ENCODE measurements at places on chromosomes 2 and 18.

DNA sequence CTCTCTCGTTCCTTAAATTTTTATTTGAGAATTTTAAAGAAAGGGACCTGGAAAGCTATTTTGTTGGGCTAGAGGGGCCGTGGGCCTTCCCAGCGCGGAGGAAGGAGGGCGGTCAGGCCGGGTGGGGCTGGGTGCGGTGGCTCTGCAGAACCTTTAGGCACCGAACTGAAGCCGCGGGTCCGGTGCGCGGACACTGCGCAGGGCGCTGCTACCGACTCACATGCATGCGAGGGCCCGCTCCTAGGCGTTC, 1.6 kb upstream of the TWIST2 start:
- no peak for DNase-seq

GRCh38 chr2:65107530-65107929, 22.4 kb downstream of the RAB1A start:
- DNase-seq: no peak

DNA sequence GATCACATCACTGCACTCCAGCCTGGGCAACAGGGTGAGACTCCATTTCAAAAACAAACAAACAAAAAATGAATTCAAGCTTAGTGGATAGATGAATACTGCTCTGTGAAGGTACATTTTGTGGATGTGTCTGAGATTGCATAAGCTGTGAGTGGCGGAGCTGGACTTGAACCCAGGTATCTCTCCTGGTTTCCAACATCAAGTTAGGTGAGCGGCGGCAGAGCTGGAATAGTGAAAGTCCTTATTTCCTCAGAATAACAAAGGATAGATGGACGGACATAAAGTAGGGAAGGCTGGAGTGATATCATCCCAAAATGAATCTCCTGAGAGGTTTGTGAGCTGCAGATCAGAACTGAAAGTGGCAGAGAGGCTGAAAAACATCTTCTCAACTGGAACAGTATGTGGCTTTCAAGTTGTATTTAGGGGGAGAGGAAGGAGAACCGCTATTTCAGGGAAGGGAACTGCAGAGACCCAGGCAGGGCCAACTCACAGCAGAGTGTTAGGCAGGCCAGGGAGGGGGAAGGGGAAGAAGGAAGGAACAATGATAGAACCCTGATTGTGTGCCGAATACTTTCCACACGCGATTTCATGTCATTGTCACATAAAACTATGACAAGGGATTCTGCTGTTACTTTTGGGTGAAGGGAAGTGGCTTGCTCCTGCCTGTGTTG, 106.2 kb downstream of the LPIN1 start:
- no peak for DNase-seq

- DNase-seq: no peak
Observed at GRCh38 chr2:99404797-99405669, 67.8 kb downstream of the EIF5B start.

DNA sequence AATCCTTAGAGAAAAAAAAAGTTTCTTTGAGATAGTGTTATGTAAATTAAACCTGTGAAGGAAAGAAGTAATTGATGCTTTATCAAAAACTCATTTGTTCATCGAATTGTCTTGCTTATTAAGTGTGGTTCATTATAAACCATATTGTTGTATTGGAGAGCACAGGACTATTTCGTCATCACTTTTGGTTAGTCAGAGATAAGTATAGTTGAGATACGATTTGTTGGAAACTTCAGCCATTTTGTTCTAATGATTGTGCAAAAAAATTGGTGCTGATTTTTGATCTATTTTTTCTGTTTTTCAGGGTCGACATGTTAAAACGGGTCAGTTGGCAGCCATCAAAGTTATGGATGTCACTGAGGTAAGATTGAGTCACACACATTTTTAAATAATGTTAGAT, 92.9 kb downstream of the MAP4K4 start:
- no peak for DNase-seq

DNA sequence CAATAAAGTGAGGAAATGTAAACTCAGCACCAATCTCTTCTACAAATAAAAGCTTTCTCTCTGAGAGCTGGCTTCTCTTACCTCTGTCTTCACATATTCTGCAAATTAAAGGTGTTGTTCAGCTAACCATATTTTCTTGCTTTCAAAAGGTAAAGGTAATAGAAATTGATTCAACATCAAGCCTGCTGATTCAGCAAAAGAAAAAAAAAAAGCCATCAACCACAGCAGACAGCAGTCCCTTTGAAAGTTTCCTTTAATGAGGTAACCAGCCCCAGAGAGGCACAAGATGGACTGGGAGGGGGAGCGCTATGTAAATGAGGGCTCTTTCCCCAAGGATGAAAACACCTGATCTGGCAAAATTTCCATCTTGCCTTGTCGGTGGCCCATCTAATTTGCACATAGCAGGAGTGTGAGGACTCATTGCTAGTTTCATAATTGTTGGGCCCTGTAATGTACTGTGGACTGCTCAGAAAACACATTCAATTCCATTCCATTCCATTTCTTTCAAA, 154.9 kb upstream of the SOX11 start:
- DNase-seq: no peak

DNA sequence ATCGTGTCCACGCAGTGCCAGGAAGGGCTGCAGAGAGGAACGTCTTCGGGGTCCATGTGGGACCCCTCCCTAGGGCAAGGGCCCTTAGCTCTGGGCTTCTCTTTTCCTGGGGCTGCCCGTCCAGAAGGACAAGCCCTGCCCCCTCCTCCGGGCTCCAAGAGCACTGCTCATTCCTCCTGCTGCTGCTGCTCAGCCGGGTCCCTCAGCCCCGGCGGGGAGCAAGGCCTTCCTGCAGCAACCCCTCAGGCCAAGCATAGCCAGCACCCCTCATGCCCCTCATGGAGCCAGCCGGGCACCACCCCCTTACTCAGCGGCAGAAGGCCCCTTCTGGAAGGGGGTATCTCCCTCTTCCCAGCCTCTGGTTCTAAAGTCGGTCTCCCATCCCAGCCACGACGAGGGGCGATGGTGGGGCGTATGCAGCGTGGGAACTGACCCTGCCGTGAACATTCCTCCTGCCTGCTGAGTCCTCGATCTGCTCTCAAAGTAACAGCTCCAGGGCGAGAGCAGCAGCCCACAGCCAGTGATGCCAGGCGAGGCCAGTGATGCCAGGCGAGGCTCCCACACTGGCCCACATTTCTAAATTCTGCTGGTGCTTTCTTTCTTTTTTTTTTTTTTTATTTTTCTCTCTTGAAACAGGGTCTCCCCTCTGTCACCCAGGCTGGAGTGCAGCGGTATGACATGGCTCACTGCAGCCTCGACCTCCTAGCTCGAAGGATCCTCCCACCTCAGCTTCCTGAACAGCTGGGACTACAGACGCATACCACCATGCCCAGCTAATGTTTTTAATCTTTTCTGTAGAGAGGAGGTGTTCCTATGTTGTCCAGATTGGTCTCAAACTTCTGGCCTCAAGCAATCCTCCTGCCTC, 99.7 kb downstream of the HDAC4 start:
- no peak for DNase-seq

DNA sequence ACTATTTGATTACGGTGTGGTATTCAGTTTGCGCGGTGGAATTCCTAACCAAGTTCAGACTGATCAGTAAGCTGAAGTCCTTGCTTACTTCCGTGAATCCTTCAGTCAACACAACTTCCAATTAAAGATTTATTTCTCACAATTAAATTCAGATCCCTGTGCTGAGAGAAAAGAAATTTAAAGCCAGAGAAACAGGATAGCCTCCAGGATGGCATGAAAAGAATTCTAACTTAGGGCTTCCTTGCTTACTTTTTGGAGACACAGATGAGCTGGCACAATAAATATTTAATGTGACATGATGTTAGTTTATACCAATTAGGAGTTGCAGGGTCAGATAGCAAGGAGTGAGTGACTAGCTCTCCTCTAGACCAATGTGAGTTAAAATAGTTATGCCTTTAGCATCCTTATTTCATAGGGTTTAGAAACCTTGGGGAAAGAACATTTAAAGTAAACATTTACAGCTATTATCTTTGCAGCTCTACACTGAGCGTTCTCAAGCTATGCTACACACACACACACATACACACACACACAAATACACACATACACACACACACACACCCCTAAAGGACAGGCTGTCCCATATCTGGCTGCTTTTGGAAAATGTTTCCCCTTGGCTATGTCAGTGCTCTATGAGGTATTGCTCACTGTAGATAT, 151.0 kb downstream of the TRIB2 start:
- DNase-seq: no peak

- no peak for DNase-seq
Observed at GRCh38 chr2:144267239-144267638, 252.7 kb downstream of the ZEB2 start.

GRCh38 chr2:170766693-170767092, 3.5 kb upstream of the ERICH2 start:
- DNase-seq: no peak

DNA sequence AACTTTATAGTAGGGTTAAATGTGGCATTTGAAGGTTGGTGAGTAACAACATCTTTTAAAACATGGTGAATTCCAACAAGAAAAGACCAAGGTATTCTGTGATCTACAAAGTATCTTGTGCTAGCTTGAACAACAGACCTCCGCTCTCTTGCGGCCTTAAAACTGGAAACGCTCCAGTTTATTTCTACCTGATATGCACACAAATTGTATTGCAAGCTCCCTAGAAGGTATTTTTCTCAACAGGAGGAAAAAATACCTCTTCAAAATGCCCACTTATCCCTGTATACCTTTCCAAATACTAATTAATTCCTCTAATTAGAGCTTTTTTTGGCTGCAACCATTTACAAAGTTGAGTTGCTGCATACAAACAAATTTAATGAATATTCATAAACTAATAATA, 69.5 kb downstream of the KCNH7 start:
- DNase-seq: no peak

GRCh38 chr18:80249217-80250093, 2.1 kb upstream of the PARD6G start:
- DNase-seq: no peak

GRCh38 chr2:72415241-72415661, 267.6 kb upstream of the CYP26B1 start:
- no peak for DNase-seq

DNA sequence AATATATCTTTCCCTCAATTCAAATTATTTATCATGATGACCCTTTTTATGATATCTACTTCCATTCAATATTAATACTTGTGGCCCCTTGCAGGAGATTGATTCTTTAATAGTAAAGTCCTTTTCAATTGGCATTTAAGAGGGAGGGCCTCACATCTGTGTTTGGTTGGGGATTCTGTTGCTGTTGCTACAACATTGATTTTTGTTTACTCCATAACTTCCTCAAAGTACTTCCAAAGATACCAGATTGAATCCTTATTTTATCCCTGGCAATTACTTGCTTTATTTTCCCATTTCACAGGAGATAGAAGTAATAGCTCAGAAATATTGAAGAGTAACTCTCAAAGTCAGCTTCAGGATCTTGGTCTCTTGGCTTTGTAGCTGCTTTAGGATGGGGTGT, 32.8 kb downstream of the MEIS1 start:
- DNase-seq: no peak

GRCh38 chr18:22674272-22674671, 256.6 kb upstream of the CTAGE1 start:
- DNase-seq: no peak

GRCh38 chr2:12050396-12050795, 304.0 kb downstream of the LPIN1 start:
- no peak for DNase-seq

DNA sequence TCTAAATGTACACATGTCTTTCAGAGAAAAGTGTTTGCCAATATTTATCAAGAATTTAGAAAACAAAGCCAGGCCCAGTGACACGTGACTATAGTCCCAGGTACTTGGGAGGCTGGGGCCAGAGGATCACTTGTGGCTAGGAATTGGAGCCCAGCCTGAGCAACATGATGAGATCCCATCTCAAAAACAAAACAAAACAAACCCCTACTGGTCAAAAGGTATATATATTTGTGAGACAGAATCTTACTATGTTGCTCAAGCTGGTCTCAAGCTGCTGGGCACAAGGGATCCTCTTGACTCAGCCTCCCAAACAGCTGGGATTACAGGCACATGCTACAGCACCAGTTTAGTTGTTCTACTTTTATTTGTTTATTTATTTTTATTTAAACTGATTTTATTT, 79.2 kb downstream of the ZDBF2 start:
- DNase-seq: no peak

- DNase-seq: no peak
Observed at GRCh38 chr2:219120082-219120481, 40.5 kb downstream of the NHEJ1 start.

DNA sequence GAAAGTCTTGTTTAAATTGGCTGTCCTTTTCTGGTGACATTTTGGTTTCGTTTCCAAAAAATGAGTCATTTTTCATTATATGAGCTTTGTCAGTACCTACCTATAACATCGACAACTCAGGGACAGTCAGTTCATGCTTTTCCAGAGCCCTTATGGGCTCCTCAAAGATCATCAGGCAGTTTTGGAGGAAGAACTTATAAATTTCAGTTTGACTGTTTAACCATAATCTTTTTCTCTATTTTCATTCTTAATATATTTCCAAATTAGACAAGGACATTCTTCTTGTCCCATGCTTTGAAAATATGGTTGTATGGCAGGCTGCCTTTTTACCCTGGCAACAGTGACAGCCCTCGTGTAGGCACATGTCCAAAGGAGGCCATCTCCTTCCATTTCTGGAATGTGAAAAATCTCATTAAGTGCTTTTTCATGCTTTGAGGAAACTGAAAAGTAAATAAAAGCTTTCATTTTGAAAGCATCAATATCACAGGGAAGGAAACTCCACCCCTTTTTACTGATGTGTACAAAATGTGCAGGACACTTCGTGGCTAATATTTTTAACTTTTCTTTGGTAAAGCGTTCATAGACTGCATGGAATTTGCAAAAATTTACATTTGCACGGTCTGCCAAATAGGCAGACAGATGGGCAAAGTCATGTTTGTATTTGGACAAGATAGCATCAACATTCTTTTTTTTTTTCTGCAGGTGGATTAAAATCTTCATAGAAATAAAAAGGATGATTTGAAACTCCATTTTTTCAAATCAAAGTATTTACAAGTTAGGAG, 7.2 kb upstream of the PROC start:
- peak; percentile 16 for DNase-seq

GRCh38 chr2:109189751-109190150, 60.7 kb downstream of the SH3RF3 start:
- no peak for DNase-seq

DNA sequence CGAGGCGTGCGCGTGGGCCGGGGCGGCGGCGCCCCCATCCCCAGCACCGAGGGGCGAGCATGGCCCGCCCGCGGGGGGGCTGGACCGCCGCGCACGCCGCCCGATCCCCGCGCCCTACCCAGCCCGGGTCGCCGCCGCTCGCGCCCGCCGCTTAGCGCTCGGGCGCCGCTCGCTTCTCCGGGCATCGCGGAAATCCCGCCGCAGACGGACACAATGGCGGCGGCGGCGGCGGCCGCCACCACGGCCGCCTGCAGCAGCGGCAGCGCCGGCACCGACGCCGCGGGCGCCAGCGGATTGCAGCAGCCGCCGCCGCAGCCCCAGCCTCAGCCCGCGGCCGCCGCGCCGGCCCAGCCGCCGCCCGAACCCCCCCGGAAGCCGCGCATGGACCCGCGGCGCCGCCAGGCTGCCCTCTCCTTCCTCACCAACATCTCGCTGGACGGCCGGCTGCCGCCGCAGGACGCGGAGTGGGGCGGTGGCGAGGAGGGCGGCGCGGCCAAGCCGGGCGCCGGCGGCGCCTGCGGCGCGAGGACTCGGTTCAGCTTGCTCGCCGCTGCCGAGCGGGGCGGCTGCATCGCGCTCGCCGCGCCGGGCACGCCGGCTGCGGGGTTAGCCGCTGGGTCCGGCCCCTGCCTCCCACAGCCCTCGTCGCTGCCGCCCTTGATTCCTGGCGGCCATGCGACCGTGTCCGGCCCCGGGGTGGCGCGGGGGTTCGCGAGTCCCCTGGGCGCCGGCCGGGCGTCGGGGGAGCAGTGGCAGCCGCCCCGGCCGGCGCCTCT, 453 bp downstream of the CABLES1 start:
- peak; percentile 41 for DNase-seq

- DNase-seq: peak; percentile 58
Observed at GRCh38 chr2:10120877-10121574, 1.5 kb upstream of the RRM2 start.

- DNase-seq: no peak
Observed at GRCh38 chr2:134041877-134042276, 212.0 kb upstream of the MGAT5 start.

Data from SW480 (cell line).